Activated CD4-positive, alpha-beta memory T cell treated with anti-CD3 and anti-CD28 coated beads for 36 hours (primary cell): ENCODE measurements at places on chromosomes 7 and 10. TPM values are rescaled to one million over a fixed set of nuclear protein-coding genes. Genes with fewer than 3 reads are reported as not detected.
A peak's percentile ranks its signal among the peaks of the same experiment; 100 is the strongest.

DNA sequence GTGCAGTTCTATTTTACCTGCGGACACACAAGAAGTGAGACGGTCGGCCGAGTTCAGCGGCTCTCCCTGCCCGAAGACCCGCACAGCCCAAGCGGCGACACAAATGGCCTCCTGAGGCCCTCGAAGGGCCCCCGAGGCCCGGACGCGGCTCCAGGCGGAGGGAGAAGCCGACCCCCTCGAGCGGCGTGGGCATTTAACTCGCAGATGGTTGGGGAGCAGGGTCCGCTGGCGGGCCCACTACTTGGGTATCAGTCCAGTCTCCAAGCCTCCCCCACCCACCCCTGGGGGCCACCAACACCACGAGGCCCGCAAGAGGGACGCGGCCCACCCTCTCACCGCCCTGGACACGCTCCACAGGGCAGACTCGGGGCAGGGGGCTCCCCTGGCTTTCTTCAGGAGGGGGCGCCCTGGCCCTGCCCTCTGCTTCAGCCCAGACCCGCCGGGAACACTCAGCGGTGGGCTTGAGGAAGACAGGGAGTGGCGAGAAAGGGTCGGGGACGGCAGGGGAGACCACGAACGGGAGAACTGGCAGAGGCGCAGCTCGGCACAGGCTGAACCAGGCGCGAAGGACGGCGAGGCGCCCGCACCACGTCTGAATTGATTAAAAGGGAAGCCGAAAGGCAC is 1.7 kb downstream of the IGF2BP3 start:
- no peak overlapping the region for H3K27ac ChIP-seq
- H3K36me3 ChIP-seq: no peaks in the 10 kb centered on the region

GRCh38 chr7:5586279-5586962 is 162.8 kb upstream of the TNRC18 start:
- no peaks in the 10 kb centered on the region for H3K36me3 ChIP-seq
- DNase-seq: no peak
- H3K27me3 ChIP-seq: peaks cover 9% of the 10 kb centered on the region
- peaks cover 8% of the 10 kb centered on the region for H3K4me1 ChIP-seq

- H3K4me1 ChIP-seq: no peaks in the 10 kb centered on the region
- H3K27me3 ChIP-seq: no peaks in the 10 kb centered on the region
- H3K4me3 ChIP-seq: no peak overlapping the region
- no peak overlapping the region for H3K27ac ChIP-seq
- no peak for DNase-seq
Measured at GRCh38 chr7:44385434-44386138, 60.2 kb upstream of the CAMK2B start.

The HOXA1 gene
- 0.29 TPM for total RNA-seq

The MACROH2A2 gene
- total RNA-seq: 4.1 TPM

DNA sequence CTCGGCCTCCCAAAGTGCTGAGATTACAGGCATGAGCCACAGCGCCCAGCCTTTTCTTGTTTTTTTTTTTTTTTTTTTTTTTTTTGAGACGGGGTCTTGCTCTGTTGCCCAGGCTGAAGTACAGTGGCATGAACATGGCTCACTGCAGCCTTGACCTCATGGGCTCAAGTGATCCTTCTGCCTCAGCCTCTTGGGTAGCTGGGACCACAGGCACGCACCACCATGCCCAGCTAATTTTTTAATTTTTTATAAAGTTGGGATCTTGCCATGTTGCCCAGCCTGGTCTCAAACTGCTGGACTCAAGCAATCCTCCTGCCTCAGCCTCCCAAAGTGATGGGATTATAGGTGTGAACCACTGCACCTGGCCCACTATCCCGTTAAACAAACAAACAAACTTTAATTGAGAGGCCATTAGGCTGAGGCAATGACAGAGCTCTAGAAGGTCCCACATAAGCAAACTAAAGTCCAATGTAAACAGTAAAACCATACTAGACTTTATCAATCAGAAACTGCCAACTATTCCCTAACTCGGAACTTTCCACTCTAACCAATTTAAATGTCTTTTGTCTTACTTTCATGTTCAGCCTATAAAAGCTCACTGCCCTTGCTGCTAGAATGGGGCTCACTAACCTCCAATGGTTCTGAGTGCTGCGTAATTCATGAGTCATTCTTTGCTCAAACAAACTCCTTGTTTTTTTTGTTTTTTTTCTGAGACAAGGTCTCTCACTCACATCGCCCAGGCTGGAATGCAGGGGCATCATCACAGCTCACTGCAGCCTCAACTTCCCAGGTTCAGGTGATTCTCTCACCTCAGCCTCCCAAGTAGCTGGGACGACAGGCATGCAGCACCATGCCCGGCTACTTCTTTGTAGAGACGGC is 1.9 kb downstream of the DHX32 start:
- no peak for DNase-seq
- H3K27me3 ChIP-seq: no peaks in the 10 kb centered on the region
- no peak overlapping the region for H3K4me3 ChIP-seq
- no peak overlapping the region for H3K27ac ChIP-seq
- peaks cover 2% of the 10 kb centered on the region for H3K4me1 ChIP-seq

DNA sequence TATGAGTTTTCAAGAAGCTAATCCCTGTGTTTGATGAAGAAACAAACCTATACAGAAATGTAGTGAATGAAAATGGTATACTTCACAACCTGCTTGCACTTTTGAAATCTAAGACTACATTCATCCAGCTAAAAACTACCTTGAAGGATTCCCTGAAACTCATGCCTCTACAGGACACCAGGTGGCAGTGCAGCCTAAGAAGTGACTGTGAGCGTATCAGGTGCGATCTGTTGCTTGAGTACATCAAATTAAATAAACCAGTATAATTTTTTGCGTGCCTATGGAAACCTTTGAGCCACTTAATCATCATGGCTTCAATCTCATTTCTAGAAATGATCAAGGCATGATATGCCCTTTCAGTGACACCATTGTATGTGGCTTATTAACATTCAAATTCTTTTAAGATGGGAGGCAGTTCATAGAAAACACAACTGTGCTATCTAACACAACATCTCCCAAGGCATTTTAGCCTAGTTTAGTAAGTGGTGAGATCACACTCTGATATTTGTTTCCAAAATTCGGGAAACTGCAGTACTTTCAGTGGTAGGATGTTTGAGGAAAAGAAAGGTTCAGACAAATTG is 57.4 kb downstream of the PPP1R17 start:
- no peak overlapping the region for H3K4me3 ChIP-seq
- H3K36me3 ChIP-seq: no peaks in the 10 kb centered on the region
- no peaks in the 10 kb centered on the region for H3K4me1 ChIP-seq

The TWIST1 gene
- 4.1 TPM for total RNA-seq

- no peak for DNase-seq
- no peak overlapping the region for H3K27ac ChIP-seq
- H3K36me3 ChIP-seq: no peaks in the 10 kb centered on the region
Measured at GRCh38 chr7:40733114-40733513, 598.3 kb downstream of the SUGCT start.

DNA sequence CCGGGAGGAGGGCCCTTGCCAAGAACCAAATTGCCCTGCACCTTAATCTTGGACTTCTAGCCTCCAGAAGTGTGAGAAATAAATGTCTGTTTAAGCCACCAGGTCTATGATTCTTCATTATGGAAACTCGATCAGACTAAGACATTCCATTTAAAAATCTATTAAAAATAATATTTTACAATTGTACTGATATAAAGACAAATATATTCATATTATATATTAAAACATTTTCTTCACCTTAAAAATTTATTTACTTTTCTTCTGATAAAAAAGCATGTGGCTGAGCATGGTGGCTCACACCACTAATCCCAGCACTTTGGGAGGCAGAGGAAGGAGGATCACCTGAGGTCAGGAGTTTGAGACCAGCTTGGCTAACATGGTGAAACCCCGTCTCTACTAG is 72.4 kb upstream of the CHST15 start:
- peaks cover 16% of the 10 kb centered on the region for H3K27me3 ChIP-seq
- H3K27ac ChIP-seq: no peak overlapping the region
- no peak for DNase-seq
- no peak overlapping the region for H3K4me3 ChIP-seq
- H3K36me3 ChIP-seq: no peaks in the 10 kb centered on the region

DNA sequence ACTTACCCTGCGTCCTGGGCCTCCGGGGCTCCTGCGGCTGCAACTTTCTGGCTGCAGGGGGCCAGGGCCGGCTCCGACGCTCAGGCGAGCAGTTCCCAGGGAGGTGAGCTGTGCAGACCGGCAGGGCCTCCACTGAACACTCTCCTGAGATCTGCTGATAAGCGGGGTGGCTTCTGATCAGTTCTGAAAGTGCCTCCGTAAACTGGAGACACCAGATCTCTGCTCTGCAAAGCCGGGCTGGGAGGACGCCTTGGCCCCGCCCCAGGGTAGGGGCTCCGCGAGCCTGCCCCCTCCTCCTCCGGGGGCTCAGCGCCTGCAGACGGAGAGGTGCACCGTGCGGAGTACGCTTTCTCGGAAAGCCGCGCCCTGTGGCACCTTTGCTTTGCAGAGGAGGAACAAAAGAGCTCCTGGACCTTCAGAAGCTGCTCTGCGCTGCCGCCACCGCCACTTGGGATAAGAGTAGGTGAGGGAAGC is 141.3 kb upstream of the VKORC1L1 start:
- H3K4me1 ChIP-seq: peaks cover 3% of the 10 kb centered on the region
- DNase-seq: peak; percentile 30
- H3K27ac ChIP-seq: no peak overlapping the region
- no peaks in the 10 kb centered on the region for H3K27me3 ChIP-seq
- no peak overlapping the region for H3K4me3 ChIP-seq

GRCh38 chr7:83738291-83738835 is 89.4 kb upstream of the SEMA3E start:
- H3K27me3 ChIP-seq: no peaks in the 10 kb centered on the region
- DNase-seq: no peak
- H3K4me3 ChIP-seq: no peak overlapping the region

- no peaks in the 10 kb centered on the region for H3K4me1 ChIP-seq
- no peaks in the 10 kb centered on the region for H3K36me3 ChIP-seq
- DNase-seq: no peak
- H3K4me3 ChIP-seq: no peak overlapping the region
- H3K27me3 ChIP-seq: peaks cover 3% of the 10 kb centered on the region
- H3K27ac ChIP-seq: no peak overlapping the region
Measured at GRCh38 chr7:4931943-4932342, 27.0 kb downstream of the MMD2 start.

GRCh38 chr10:71073451-71074175 is 138.8 kb upstream of the UNC5B start:
- no peak overlapping the region for H3K27ac ChIP-seq
- no peaks in the 10 kb centered on the region for H3K36me3 ChIP-seq
- peaks cover 2% of the 10 kb centered on the region for H3K27me3 ChIP-seq
- H3K4me3 ChIP-seq: no peak overlapping the region
- DNase-seq: no peak

DNA sequence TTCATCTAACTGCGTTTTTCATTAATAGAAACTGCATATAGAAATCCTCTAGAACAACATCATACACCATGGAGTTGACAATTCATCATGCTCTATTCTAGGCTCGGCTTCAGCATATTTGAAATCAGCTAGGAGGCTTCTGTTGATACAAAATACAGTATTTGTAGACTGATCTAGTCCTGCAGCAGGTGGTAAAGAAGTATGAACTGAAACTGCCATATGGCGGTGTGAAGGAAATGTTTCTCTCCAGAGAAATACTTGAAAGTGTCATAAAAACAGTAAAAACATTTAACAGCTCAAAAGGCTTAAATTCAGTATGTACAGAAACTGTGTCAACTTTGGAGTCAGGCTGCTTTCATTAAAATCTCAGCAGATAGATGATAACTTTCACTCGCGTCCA is 32.0 kb upstream of the MYO3A start:
- H3K27ac ChIP-seq: no peak overlapping the region
- no peaks in the 10 kb centered on the region for H3K36me3 ChIP-seq
- H3K4me3 ChIP-seq: no peak overlapping the region
- no peak for DNase-seq
- H3K27me3 ChIP-seq: no peaks in the 10 kb centered on the region

DNA sequence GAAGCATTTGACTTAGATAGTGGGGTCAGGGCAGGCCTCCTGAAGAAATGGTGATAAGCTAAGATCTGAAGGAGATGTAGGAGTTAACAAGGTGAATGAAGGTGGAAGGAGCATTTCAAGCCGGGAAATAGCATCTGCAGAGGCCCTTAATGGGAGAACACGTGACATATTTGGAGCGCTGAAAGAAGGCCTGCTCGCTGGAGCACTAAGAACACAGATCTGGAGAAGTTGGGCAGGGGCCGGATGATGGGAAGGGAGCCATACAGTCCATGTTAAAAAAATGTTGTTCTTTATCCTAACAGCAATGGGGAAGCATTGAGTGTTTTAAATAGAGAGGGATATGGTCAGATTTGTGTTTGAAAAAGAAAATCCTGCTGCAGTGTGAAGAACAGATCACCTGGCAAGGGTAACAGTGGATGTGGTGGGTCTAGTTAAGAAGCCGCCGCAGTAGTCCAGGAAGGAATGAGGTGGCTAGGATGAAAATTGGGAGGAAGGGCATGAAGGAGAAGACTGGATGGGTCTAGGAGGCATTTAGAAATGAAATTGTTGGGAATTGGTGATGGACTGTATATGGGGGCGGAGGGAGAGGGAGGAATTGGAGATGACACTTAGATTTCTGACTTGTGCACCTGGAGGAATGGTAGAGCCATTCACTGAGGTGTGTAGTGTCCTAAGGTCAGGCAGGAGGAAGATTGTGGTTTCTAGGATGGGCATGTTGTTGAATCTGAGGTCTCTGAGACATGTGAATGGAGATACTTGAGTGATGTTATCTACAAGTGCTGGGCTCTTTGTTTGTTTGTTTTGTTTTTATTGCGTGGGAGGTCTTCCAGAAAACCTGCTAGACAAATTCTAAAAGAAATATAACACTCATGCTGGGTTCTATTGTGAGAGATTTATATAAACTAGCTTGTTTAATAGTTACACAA is 58.4 kb downstream of the MET start:
- H3K27me3 ChIP-seq: peaks cover 15% of the 10 kb centered on the region
- no peaks in the 10 kb centered on the region for H3K4me1 ChIP-seq
- no peak for DNase-seq

DNA sequence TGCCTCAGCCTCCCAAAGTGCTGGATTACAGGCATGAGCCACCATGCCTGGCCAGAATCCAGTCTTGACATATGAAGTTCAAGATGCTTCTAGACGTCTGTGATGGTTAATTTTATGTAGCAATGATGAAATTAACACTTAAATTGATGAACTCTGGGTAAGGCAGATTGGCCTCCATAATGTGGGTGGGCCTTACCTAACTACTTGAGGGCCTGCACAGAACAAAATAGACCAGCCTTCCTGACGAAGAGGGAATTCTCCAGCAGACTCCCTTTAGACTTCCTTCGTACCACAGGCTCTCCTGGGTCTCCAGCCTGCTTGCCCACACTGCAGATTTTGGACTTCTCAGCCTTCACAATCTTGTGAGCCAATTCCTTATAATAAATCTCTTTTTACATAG is 4.7 kb downstream of the CDNF start:
- DNase-seq: no peak
- H3K27me3 ChIP-seq: no peaks in the 10 kb centered on the region
- H3K36me3 ChIP-seq: no peaks in the 10 kb centered on the region
- no peak overlapping the region for H3K27ac ChIP-seq

The ITPRID1 gene
- total RNA-seq: not detected

The PYROXD2 gene
- total RNA-seq: 4.7 TPM

The AKR1C4 gene
- not detected for total RNA-seq

The RHOBTB1 gene
- not detected for total RNA-seq

The SLC29A4 gene
- 0.45 TPM for total RNA-seq

The TAS2R3 gene
- 0.59 TPM for total RNA-seq

The TMEM273 gene
- total RNA-seq: 106 TPM

The GPR26 gene
- not detected for total RNA-seq

The EN2 gene
- not detected for total RNA-seq

- H3K36me3 ChIP-seq: peaks cover 7% of the 10 kb centered on the region
- H3K4me1 ChIP-seq: peaks cover 18% of the 10 kb centered on the region
- H3K27me3 ChIP-seq: no peaks in the 10 kb centered on the region
- H3K4me3 ChIP-seq: no peak overlapping the region
- DNase-seq: no peak
- H3K27ac ChIP-seq: no peak overlapping the region
Measured at GRCh38 chr7:134856691-134857090, 77.3 kb downstream of the CALD1 start.

The MYH16 gene
- not detected for total RNA-seq
